Motor neuron (in vitro differentiated cells): ENCODE measurements at places on chromosomes 2 and 18. TPM values are rescaled to one million over a fixed set of nuclear protein-coding genes. Genes with fewer than 3 reads are reported as not detected.

Gene C2orf81
- 1.8 and 1.9 TPM in 2 replicates for total RNA-seq

Gene CCDC148
- total RNA-seq, result 1.7 and 2.3 TPM in 2 replicates

Gene FBXO48
- 0.70 and 0.71 TPM in 2 replicates for total RNA-seq

Gene NLRC4
- 0.89 and 1.1 TPM in 2 replicates for total RNA-seq

Gene CROCC2
- 1.9 and 3.4 TPM in 2 replicates for total RNA-seq

Gene MAP2
- total RNA-seq, result 291 and 300 TPM in 2 replicates

Gene MAP4K4
- total RNA-seq, result 98.2 and 108 TPM in 2 replicates

Gene DTNA
- total RNA-seq, result 79.1 and 89.5 TPM in 2 replicates

Gene HOXD12
- 0.13 TPM in 1 of 2 replicates, not detected in the other for total RNA-seq

Gene CELF4
- total RNA-seq, result 6.0 and 7.1 TPM in 2 replicates

Gene ALLC
- total RNA-seq, result not detected in 2 replicates

Gene TSPYL6
- total RNA-seq, result 2.6 and 2.7 TPM in 2 replicates

Gene L3MBTL4
- 1.1 and 1.3 TPM in 2 replicates for total RNA-seq

Gene DHRS9
- 0.05 TPM in 1 of 2 replicates, not detected in the other for total RNA-seq

Gene SKA1
- total RNA-seq, result 0.66 and 1.5 TPM in 2 replicates

Gene ATP6V1B1
- total RNA-seq, result 1.1 and 1.9 TPM in 2 replicates

Gene KIAA2012
- 0.27 and 0.58 TPM in 2 replicates for total RNA-seq

Gene IMPA2
- total RNA-seq, result 10.9 and 16.3 TPM in 2 replicates

Gene MAP3K19
- not detected in 2 replicates for total RNA-seq

Gene MLPH
- total RNA-seq, result 0.49 and 1.2 TPM in 2 replicates

Gene REG3A
- 0.78 TPM in 1 of 2 replicates, not detected in the other for total RNA-seq

Gene GCKR
- total RNA-seq, result 0.73 and 1.4 TPM in 2 replicates

Gene LHCGR
- 0.63 TPM in 1 of 2 replicates, not detected in the other for total RNA-seq

Gene KLHL14
- total RNA-seq, result 0.29 and 0.30 TPM in 2 replicates

Gene CXCR2
- 0.04 and 0.09 TPM in 2 replicates for total RNA-seq

Gene GAL3ST2
- 0.63 and 0.66 TPM in 2 replicates for total RNA-seq

Gene RRM2
- 73.1 and 90.5 TPM in 2 replicates for total RNA-seq

Gene RAX
- 0.04 and 0.09 TPM in 2 replicates for total RNA-seq

Gene KLHL29
- total RNA-seq, result 27.2 and 43.8 TPM in 2 replicates

Gene ALPI
- total RNA-seq, result not detected in 2 replicates

Gene TLX2
- 0.45 and 0.77 TPM in 2 replicates for total RNA-seq

Gene GALNT5
- 0.11 and 0.35 TPM in 2 replicates for total RNA-seq

Gene STARD6
- total RNA-seq, result not detected in 2 replicates

Gene TUBB8B
- total RNA-seq, result 0.36 TPM in 1 of 2 replicates, not detected in the other

Gene SLC8A1
- total RNA-seq, result 51.5 and 53.3 TPM in 2 replicates

Gene HS6ST1
- total RNA-seq, result 63.6 and 65.6 TPM in 2 replicates

Gene PRKRA
- total RNA-seq, result 67.1 and 74.0 TPM in 2 replicates

Gene CUL3
- total RNA-seq, result 58.4 and 74.5 TPM in 2 replicates

Gene ANKRD62
- total RNA-seq, result not detected in 2 replicates

Gene OTX1
- 0.38 and 0.51 TPM in 2 replicates for total RNA-seq

Gene SLC40A1
- total RNA-seq, result 3.7 and 4.1 TPM in 2 replicates

Gene UGT1A10
- 10.1 and 11.1 TPM in 2 replicates for total RNA-seq
